ENCODE measurements at places on chromosomes 5 and 9. TPM values are rescaled to one million over a fixed set of nuclear protein-coding genes. Genes with fewer than 3 reads are reported as not detected.
A peak's percentile ranks its signal among the peaks of the same experiment; 100 is the strongest.

DNA sequence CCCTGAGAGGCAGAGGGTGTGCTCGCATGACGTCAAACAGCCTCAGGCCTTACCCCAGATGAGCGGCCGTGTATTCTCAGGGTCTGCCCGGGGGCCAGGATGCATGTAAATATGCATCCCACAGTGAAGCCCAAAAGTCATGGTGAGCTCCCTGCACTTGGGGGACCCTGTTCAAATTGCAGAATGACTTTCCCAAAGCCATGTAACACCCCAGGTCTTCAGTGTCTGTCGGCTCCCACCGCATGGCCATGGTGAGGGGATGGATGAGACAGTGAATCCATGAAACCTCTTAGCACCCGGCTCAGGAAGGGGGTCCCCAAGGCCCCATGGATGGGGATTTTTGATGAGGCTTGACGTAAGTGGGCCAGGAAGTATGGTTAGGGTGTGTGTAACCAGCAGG lies 9.3 kb upstream of the COL5A1 start:
- no peak for DNase-seq

DNA sequence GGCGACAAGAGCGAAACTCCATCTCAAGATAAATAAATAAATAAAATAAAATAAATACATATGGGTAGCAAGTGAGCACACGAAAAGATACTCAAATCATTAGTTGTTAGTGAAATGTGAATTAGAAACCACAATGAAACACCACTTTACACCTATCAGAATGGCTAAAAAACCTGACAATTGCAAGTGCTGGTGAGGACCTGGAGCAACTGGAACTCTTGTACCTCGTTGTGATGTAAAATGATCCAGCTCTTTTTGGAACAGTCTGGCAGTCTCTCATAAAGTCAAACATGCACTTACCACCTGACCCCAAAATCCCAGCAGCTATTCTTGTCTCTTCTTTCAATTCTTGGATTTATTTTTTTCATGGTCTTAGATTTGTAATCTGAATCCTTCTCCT lies 69.2 kb upstream of the FBXW11 start:
- no peak for DNase-seq

DNA sequence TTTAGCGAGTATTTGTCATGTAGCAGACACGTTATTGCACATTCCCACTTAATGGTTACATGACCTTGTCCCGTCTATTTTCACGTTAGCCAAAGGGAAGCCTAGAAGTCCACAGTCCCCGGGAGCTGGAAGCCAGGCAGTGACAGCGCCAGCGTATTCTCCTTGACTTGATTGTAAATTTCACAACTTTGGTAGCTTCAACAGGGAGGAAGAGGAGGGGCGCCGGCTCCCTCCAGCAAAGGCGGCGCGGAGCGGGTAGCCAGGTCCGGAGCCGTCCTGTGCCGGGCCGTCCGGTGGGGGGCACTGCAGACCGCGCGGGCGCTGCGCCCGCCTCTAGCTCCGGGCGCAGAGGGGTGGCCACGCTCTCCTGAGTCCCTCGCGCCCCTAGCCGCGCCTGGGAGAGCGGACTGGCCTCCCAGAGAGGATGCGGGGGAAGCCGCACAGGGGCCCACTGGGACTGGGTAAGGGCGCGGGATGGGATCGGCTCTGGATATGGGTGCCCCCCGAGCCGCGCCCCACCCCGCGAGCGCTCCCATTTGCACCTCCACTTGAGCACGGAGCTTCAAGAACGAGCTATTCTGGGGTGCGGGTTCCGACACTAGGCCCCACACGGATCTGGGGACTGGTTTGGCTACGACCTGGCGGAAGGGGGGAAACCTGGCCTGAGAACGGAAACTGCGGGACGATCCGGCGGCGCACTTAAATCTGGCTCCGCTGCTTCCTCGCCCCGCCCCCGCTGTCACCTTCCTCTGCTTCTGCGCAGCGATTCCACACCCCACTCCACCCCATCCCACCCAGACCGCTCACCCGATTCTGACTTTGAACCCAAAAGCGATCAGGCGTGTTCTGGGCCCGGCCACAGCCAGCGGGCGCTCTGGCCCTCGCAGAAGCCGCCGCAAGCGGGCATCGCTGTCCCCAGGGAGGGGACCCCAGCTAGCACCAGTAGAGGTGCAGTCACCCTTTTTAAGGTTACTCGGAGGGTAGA lies 23.8 kb downstream of the KLF4 start:
- DNase-seq, result peak; percentile 17

GRCh38 chr5:19880458-19880857 lies 107.5 kb downstream of the CDH18 start:
- DNase-seq, result no peak

- DNase-seq, result no peak
Measured at GRCh38 chr5:57832875-57833274, 350.3 kb upstream of the ACTBL2 start.

DNA sequence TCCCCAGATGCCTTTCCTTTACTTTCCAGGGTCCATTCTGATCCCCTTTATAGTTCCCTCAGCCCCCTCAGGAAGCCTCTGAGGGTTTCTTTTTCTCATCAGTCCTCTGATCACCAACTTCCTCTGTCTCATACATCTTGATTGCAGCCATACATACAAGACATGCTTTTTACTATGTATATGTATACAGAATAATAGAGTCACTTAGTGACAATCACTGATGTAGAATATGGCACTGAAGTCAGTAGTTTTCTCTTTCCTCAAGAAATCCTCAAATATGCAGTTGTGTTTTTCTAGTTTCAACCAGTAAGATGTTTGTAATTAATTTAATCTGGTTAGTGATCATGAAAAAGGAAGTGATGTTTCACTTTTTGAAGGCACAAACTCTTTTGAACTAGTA lies 364.1 kb downstream of the MAN2A1 start:
- DNase-seq, result no peak

GRCh38 chr5:58681943-58682342 lies 99.1 kb downstream of the RAB3C start:
- no peak for DNase-seq

The SOX30 gene
- total RNA-seq, result not detected

The NTRK2 gene
- 1.0 TPM for total RNA-seq

The NDUFA8 gene
- 82.0 TPM for total RNA-seq

Measured in SK-MEL-5 (cell line).